ENCODE measurements at places on chromosomes 12 and 14.

- no peaks in the 10 kb centered on the region for H3K27me3 ChIP-seq
- no peak overlapping the region for H3K27ac ChIP-seq
- no peaks in the 10 kb centered on the region for H3K36me3 ChIP-seq
- H3K4me3 ChIP-seq, result no peak overlapping the region
Measured at GRCh38 chr14:78847801-78848200, 677.6 kb downstream of the NRXN3 start.

DNA sequence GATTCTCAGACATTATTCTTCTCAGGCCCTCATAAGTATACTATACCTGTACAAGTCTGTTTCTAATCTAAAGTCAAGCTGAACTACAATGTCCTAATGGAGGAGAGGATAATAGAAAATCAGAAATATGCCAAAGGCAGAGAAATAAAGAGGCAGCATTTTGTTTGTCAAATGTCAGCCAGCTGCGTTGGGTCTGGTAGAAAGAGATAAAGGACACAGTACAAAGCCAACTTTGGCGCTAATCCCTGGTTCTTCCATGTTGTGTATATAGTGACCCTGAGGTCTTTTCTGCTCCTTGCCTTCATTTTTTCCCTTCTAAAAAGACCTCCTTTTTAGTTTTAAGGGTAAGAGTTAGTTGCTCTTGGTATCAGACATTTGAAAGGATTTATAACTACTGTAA, 103.1 kb downstream of the PRICKLE1 start:
- no peaks in the 10 kb centered on the region for H3K36me3 ChIP-seq
- H3K4me3 ChIP-seq, result no peak overlapping the region
- no peak overlapping the region for H3K27ac ChIP-seq
- DNase-seq, result no peak
- peaks cover 18% of the 10 kb centered on the region for H3K27me3 ChIP-seq

- no peak overlapping the region for H3K27ac ChIP-seq
- H3K36me3 ChIP-seq, result no peaks in the 10 kb centered on the region
- DNase-seq, result no peak
- H3K4me3 ChIP-seq, result no peak overlapping the region
Measured at GRCh38 chr12:12396694-12397093, 39.8 kb downstream of the BORCS5 start.

DNA sequence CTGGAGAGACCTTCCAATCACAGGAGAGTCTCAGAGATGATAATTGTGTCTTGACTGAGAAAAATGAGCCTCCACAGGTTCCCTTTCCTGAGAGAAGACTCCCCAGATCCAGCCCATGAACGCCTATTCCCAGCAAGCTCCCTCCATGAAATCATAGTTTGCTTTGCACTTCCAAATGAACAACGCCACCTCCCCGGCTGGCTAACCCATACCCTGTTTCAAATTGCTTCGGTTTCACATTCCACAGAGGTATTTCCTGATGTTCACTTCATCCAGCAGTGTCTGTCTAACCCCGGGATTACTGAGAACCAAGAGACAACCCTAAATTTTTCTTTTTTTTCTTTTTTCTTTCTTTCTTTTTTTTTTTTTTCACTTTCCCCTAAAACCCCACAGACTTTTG, 124.1 kb upstream of the RFLNA start:
- no peaks in the 10 kb centered on the region for H3K27me3 ChIP-seq
- no peak for DNase-seq
- no peak overlapping the region for H3K27ac ChIP-seq
- H3K36me3 ChIP-seq, result no peaks in the 10 kb centered on the region
- H3K4me1 ChIP-seq, result no peaks in the 10 kb centered on the region
- no peak overlapping the region for H3K4me3 ChIP-seq

DNA sequence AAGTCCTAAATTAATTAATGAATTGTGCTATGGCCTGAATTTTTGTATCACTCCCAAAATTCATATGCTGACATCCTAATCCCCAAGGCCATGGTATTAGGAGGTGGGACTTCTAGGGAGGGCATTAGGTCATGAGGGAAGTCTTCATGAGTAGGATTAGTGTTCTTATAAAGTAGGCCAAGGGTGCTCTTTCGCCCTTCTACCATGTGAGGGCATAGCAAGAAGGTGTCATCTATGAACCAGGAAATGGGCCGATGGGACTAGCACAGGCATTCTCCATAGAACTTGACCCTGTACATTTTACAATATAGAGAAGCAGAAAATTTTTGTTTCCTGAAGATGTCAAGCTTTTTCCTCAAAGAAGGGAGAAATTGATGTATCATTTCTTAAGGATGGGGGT, 12.5 kb downstream of the SYT10 start:
- no peaks in the 10 kb centered on the region for H3K4me1 ChIP-seq
- H3K36me3 ChIP-seq, result no peaks in the 10 kb centered on the region
- no peaks in the 10 kb centered on the region for H3K27me3 ChIP-seq
- no peak overlapping the region for H3K27ac ChIP-seq

DNA sequence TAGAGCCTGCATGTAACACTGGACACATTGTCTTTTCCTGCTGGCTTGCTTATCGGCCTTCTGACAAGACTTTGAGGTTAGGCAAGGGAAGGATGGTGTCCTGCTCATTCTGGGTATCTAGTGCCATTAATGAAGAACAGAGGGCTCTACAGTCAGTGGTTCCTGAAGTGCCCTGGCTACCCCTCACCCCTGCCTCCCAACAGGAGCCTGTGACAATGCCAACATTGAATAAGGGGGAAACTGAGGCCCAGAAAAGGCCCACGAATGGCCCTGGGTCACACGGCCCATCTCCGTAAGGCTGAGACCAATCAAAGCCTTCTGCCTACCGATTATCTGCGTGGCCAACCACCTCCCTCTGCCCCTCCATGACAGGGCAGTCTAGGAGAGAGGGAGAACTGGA, 2.1 kb downstream of the IFI27L2 start:
- H3K4me1 ChIP-seq, result peaks cover 14% of the 10 kb centered on the region
- no peak for DNase-seq
- no peaks in the 10 kb centered on the region for H3K36me3 ChIP-seq
- H3K27ac ChIP-seq, result no peak overlapping the region
- H3K27me3 ChIP-seq, result no peaks in the 10 kb centered on the region
- no peak overlapping the region for H3K4me3 ChIP-seq

DNA sequence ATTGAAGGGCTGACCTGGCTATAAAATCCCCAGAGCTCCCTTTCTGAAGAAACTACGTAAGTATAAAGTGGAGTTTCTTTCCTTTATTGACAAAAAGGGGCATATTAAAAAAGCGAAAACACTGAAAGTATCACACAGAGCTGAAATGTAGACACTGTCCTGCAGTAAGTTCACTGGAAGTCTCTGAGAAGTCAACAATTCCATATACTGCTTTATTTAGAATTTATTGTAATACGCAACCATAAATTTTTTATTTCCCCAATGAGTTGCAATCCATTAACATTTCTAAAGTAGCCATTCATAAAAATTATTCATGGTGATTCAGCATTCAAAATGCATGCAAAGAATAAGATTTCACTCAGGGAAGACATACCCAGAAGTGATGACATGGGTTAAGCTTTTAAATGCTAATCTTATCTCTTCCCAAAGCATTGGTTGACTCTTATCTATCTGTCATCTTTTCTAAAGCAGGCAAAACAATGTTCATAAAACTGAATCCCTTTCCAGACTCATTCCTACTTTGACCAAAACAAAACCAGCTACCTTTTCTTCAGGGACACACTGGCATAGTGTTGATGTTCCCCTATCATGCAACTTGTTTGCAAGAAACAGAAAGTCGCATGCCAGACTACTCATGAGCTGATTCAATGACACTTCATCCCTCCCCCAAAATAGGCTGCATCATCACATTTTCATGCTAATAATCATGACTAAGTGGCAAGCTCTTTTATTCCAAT, 17.3 kb downstream of the KITLG start:
- no peak overlapping the region for H3K4me3 ChIP-seq
- H3K4me1 ChIP-seq, result no peaks in the 10 kb centered on the region
- H3K27me3 ChIP-seq, result no peaks in the 10 kb centered on the region
- no peak overlapping the region for H3K27ac ChIP-seq

DNA sequence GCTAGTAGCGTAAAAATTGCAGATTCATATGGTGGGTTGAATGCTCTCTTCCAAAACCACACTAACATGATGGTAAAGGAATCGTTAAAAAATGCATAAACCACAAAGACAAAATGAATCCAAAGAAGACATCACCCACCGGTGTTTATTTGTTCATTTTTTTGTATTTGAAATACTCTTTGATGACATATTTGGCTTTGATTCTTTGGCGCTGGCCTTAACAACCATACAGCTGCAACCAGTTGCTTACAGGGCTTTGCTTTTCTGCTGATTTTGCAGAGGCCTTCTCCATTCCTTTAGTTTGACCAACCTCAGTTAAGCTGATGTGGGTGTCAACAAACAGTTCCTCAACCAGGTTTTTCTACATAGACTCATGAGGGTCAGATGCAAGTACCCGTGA, 103.5 kb downstream of the CACNA1C start:
- H3K4me3 ChIP-seq, result no peak overlapping the region
- no peaks in the 10 kb centered on the region for H3K27me3 ChIP-seq
- no peak overlapping the region for H3K27ac ChIP-seq
- no peak for DNase-seq
- H3K36me3 ChIP-seq, result no peaks in the 10 kb centered on the region

GRCh38 chr12:123140676-123141614, 9.9 kb downstream of the PITPNM2 start:
- peaks cover 13% of the 10 kb centered on the region for H3K4me1 ChIP-seq
- no peak overlapping the region for H3K4me3 ChIP-seq
- no peaks in the 10 kb centered on the region for H3K36me3 ChIP-seq
- H3K27ac ChIP-seq, result no peak overlapping the region

DNA sequence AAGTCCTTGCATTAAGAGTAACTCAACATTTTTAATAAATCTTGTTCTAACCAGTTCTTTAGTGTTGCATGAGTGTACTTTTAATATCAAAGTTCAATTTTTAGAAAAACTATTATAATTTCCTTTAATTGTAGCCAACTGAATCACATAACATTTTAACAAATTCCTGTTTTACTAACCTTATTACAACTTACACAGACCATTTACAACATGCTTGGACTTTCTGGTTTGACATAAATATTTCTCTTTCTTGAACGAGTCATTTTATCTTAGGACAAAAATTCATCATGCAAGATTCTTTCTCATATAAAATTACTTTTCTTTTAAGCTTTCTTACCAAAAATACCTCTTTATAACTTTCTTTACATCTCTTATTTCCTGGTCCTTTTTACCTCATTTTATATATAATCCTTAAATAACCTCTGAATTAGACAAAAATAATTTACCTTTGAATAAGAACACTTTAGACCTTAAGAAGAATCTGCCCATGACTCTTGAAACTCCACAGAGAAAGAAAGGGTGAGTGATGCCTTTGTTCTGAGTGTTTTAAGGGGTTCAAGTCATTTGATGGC, 3.9 kb downstream of the SLCO1A2 start:
- H3K4me1 ChIP-seq, result no peaks in the 10 kb centered on the region
- no peak overlapping the region for H3K27ac ChIP-seq
- no peak for DNase-seq
- no peaks in the 10 kb centered on the region for H3K36me3 ChIP-seq

- no peak overlapping the region for H3K4me3 ChIP-seq
- H3K36me3 ChIP-seq, result no peaks in the 10 kb centered on the region
- no peak for DNase-seq
- no peaks in the 10 kb centered on the region for H3K27me3 ChIP-seq
- no peaks in the 10 kb centered on the region for H3K4me1 ChIP-seq
Measured at GRCh38 chr12:65300679-65301349, 22.3 kb downstream of the MSRB3 start.

GRCh38 chr14:20799456-20799891, 3.2 kb downstream of the RNASE1 start:
- no peaks in the 10 kb centered on the region for H3K36me3 ChIP-seq
- peaks cover 30% of the 10 kb centered on the region for H3K4me1 ChIP-seq
- DNase-seq, result no peak
- peak overlapping the region; percentile 16 for H3K27ac ChIP-seq
- H3K27me3 ChIP-seq, result no peaks in the 10 kb centered on the region

DNA sequence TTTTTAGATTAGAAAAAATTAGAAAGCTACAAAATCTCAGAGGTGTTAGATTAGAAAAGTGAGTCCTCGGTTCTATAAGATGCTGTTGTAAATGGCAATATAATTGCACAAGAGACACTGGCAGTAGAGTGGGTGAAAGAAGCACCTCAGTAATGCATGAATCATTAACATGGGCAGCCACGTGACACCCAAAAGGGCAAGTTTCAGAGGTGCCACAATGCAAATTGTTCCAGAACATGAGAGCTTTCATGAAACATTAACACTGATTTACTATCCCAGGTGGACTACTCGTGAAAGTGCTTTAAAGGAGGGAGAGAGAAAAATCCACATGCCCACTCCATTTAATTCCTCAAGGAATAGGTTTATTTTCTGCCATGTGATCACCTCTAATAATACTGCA, 108.4 kb downstream of the PTPRR start:
- H3K36me3 ChIP-seq, result no peaks in the 10 kb centered on the region
- DNase-seq, result no peak
- H3K27ac ChIP-seq, result no peak overlapping the region
- H3K4me1 ChIP-seq, result no peaks in the 10 kb centered on the region
- no peaks in the 10 kb centered on the region for H3K27me3 ChIP-seq
- no peak overlapping the region for H3K4me3 ChIP-seq

- no peaks in the 10 kb centered on the region for H3K27me3 ChIP-seq
- no peak for DNase-seq
- H3K4me1 ChIP-seq, result peaks cover 74% of the 10 kb centered on the region
- H3K36me3 ChIP-seq, result no peaks in the 10 kb centered on the region
Measured at GRCh38 chr14:93967637-93968250, 8.6 kb downstream of the ASB2 start.

DNA sequence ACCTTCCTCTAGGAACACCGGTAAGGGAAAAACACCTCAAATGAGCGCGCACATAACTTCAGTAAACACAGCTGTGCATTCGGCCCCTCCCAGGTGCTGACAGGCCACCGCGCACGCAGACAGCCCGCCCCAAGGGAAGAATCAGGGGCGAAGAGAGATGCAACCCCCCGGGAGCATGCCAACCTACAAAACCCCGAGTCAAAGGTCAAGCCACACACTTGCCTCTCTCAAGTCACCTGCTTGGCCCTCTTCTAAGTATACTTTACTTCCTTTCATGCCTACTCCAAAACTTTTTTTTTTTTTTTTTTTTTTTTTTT, 2.3 kb upstream of the CYP46A1 start:
- no peak overlapping the region for H3K27ac ChIP-seq
- no peak for DNase-seq
- H3K4me1 ChIP-seq, result peaks cover 23% of the 10 kb centered on the region
- H3K36me3 ChIP-seq, result no peaks in the 10 kb centered on the region

DNA sequence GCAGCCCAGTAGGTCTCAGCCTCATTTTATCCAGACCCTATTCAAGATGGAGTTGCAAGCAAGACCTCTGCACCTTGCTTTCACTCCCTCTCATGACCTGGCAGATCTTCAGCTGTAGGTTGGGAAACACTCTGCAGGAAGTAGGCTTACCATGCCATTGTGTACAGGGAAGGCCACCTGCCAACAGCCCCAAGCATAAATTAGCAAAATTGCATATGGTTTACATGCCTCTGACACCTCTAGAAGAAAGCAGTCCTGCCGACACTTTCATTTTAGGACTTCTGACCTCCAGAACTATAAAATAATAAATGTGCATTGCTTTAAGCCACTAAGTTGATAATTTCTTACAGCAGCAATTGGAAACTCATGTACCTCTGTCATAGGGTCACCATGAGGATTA, 96.9 kb downstream of the SLC15A4 start:
- DNase-seq, result no peak
- H3K27ac ChIP-seq, result no peak overlapping the region
- no peaks in the 10 kb centered on the region for H3K27me3 ChIP-seq
- no peaks in the 10 kb centered on the region for H3K36me3 ChIP-seq
- H3K4me3 ChIP-seq, result no peak overlapping the region

All from natural killer cell (primary cell).